Placental pericyte (primary cell): ENCODE measurements at places on chromosomes 7 and 10. TPM values are rescaled to one million over a fixed set of nuclear protein-coding genes. Genes with fewer than 3 reads are reported as not detected.

EEPD1 gene
- total RNA-seq, result 3.1 and 4.0 TPM in 2 replicates

TFR2 gene
- 0.44 TPM in 1 of 2 replicates, not detected in the other for total RNA-seq

LAMTOR4 gene
- 41.8 and 67.4 TPM in 2 replicates for total RNA-seq

AKR1C4 gene
- total RNA-seq, result not detected in 2 replicates

PON1 gene
- total RNA-seq, result not detected in 2 replicates

ICA1 gene
- total RNA-seq, result 0.43 and 0.88 TPM in 2 replicates

KLHL7 gene
- 25.8 and 37.9 TPM in 2 replicates for total RNA-seq

LRMDA gene
- 0.22 and 0.57 TPM in 2 replicates for total RNA-seq

PTF1A gene
- total RNA-seq, result not detected in 2 replicates

C7orf57 gene
- under 0.01 TPM in 1 of 2 replicates, not detected in the other for total RNA-seq

DENND2A gene
- total RNA-seq, result 0.44 and 18.0 TPM in 2 replicates
